Pancreas (tissue), 10 donors: ENCODE measurements at places on chromosomes 11 and 22. TPM values are rescaled to one million over a fixed set of nuclear protein-coding genes. Genes with fewer than 3 reads are reported as not detected.

DNA sequence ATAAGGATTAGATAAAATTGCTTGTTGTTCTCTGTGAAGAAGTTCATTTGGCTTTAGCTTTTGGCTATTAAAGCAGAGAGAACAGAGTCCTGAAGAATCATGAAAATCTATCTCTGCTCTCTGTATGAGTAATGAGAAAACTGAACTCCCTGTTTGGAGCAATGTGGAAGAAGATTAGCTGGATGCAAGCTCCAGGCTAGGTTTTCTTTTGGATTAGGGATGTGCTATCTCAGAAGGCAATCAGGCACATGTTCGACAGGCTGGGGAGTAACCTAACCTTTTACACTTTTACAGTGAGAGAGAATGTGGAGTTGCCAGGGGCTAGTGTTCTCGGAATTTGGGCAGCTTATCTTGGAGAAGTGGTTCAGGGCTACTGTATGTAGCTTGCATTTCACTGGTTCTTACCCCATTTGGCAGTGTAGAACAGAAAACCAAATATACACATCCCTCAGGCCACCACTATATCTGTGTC lies 8.5 kb upstream of the SLN start:
- H3K27me3 ChIP-seq, result no peaks in the 10 kb centered on the region
- DNase-seq, result no peak
- H3K36me3 ChIP-seq, result no peaks in the 10 kb centered on the region
- H3K4me3 ChIP-seq, result no peak overlapping the region
- no peaks in the 10 kb centered on the region for H3K4me1 ChIP-seq

DNA sequence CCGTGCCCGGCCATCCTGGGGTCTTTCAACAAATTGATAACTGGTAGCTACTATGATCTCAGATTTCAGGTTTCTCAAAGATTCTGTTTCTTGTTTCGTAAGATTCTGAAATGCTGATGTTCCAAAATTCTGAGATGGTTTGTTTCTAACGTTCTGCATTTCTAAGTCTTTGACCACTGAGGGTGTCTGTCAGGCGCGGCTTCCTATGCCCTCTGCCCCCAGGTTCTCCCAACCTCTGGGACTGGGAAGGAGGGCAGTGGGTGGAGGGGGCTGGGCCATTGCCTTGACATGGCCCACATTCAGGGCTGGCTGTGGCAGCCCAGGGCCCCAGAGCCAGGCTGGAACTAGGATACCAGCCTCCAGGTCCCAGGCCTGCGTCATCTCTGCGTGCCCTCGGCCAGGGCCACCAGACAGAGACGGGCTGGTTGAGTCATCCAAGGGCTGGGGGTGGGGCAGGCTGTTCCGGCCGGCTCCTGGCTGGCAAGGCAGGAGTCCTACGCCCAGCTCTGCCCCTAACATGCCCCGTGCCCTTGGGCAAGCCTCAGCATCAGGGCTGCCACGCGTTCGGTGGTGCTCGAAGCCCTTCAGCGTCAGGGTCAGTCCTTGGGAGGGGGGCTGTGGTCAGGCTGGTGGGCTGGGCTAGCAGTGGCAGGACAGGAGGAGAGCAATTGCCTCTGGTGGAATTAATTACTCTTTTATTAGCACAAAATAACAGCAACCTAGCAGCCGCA lies 5.2 kb downstream of the TMEM134 start:
- no peaks in the 10 kb centered on the region for H3K27me3 ChIP-seq
- peaks cover 6% of the 10 kb centered on the region for H3K4me1 ChIP-seq

DNA sequence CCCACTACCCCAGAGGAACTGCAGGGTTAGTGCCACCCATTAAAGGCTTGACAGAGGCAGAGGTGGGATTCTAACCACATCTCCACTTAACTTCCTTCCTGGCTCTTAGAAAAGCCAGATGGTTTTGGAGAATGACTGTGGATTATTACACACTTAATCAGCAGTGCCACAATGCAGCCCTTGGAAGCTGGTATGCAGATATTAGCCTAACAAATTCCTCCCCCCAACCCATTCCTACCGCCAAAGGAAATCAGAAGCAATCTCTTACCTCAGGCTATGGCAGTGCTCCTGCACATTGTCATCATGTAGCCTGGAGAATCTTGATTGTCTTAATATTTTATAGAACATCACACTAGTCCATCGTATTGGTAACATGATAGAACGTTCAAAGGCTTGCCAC lies 23.2 kb upstream of the NRGN start:
- no peak overlapping the region for H3K27ac ChIP-seq
- H3K36me3 ChIP-seq, result no peaks in the 10 kb centered on the region
- no peaks in the 10 kb centered on the region for H3K27me3 ChIP-seq

DNA sequence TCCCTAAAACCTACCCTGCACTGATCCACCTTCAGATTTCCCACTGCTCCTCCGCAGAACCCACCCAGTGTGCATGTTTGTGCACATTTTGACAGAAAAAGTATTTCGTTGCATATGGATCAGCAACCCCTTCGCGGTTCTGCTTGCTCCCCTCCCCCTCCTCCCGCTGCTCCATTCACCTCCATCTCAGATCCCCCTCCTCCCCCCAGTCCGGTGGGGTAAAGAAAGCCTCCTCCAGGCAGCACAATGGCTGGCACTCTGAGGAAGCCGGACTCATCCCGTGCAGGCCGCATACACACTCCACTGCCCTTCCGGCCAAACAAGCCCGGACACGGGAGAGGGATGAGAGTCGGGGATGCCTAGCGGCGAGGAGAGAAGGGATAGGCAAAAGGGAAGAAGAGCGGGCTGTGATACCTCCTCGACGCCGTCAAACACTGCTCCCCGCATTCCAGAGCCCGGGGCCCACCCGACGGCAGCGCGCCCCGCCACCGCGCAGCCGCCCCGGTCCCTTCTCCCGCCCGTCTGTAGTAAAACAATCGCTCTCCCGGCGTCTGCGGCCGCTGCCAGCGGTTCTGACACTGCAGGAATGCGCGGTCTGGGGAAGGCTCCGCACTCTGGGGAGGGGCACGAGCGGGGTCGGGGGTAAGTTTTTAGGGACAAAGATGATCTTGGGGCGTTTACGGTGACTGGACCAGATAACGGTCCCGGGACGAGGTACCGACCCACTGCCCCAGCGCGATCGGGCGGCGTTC lies 915 bp downstream of the FEZ1 start:
- H3K4me3 ChIP-seq, result peak overlapping the region; percentile 15
- H3K27ac ChIP-seq, result no peak overlapping the region
- no peaks in the 10 kb centered on the region for H3K36me3 ChIP-seq
- DNase-seq, result no peak

GRCh38 chr11:122159173-122159721 lies 43.2 kb upstream of the BLID start:
- no peaks in the 10 kb centered on the region for H3K36me3 ChIP-seq
- H3K27me3 ChIP-seq, result no peaks in the 10 kb centered on the region
- no peaks in the 10 kb centered on the region for H3K4me1 ChIP-seq
- DNase-seq, result no peak
- H3K4me3 ChIP-seq, result no peak overlapping the region
- H3K27ac ChIP-seq, result no peak overlapping the region

DNA sequence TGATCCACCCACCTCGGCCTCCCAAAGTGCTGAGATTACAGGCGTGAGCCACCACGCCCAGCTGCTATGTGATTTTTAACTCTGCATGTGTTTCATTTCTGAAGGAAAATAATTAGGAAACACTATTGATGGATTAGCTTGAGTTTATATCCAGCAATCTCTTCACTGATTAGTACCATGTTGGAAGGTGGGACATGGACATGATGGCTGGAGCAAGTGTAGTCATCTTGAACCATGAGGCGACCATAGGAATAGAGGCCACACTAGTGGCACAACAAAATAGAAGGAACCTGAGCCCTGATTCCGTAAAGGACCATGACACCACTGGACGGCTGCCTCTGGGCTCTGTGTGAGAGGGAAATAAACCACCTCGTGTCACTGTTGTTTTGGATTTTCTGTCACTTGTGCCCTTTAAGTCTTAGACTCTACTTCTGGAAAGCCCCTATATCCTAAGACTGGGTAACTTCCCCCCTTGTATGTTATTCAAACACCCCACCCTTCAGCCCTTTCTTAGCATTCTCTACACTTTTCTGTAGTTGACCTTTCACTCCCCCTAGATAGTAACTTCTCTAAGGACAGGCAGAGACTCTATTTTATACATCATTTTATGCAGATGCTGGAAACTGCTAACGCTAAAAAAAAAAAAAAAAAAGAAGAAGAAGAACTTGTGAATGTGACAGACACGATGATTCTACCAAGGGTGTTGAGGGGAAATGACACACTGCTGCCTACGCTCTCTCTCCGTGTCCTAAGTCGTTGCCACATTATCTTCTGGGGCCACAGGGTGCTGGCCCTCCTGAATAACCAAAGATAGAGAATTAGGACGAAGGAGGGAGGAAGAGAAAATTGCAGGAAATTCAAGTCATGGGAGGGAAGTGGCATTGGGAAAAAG lies 2.7 kb upstream of the VPS37C start:
- H3K4me1 ChIP-seq, result peaks cover 31% of the 10 kb centered on the region
- H3K4me3 ChIP-seq, result no peak overlapping the region
- DNase-seq, result no peak
- H3K27me3 ChIP-seq, result no peaks in the 10 kb centered on the region

DNA sequence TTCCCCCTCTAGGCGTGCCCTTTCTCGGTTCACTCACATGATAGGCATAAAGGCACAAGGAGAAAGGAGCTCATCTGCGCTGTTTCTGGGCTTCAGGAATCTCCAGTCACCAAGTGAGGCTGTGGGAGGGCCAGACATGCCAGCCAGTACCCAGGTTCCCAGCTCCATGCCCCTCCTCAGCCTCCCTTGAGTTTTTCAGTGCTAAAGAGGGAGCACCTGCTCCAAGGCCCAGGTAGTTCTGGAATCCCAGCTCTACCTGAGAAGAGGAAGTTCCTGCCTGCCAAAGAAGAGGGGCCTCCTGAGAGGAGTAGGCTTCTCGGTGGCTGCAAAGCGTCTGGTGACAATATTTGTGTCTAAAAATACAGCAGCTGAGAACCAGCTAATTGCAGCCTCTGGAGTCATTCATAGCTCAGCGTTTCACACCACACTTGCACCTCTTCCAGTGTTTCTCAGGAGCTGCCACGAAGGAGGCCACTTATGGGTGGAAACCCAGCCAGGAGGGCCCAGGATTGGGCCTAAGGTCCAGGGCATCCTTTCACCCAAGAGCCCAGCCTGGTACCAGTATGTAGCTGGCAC lies 197.4 kb downstream of the TRIM29 start:
- H3K27ac ChIP-seq, result no peak overlapping the region
- H3K4me3 ChIP-seq, result no peak overlapping the region

DNA sequence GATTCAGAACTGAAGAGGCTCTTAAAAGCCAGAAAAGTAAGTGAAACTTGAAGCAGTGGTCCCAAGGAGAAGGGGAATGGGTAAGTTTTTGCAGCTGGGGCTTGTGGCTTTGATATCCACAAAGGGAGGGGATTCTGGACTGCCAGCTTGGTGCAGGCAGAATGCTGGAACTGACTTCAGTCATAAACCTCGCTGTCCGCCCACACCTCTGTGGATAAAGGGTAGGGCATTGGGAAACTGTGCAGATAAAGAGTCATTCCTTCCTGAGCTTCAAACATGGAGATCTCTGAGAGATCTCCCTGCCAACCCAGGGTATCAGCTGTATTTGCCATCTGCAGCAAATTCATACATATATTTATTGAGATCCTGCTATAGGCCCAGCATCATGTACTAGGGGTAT lies 124.3 kb upstream of the OR9Q1 start:
- DNase-seq, result no peak
- H3K4me3 ChIP-seq, result no peak overlapping the region
- H3K36me3 ChIP-seq, result no peaks in the 10 kb centered on the region
- no peaks in the 10 kb centered on the region for H3K27me3 ChIP-seq

DNA sequence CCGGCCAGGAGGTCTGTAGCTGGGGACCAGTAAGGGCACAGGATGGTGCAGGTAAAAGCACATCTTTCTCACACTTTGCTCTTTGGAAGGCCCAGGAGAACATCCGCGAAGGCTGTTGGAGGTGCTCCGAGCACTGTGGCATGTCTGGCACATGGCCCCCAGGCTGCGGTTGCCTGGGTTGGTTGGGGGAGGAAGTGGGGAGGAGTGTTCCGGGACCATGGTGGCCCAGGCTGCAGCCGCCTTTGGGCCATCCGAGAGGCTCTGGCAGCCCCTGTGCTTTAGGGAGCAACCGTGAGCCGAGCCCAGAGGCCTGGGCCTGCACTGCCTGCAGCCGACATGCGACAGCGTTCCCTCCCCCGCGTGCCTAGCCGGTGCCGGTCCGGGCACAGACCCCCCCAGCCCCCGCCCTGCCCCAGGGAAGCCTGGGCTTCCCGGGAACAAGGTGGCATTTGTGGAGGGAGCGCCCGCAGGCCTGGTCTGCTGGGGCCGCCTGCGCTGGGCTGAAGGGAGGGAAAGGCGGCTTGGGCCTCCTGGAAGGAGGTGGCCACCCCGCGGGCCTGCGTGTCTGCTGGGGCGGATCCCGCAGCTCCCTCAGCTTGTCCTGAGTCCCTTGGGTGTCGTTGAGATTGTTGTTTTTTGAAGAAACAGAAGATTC lies 57.9 kb downstream of the GRAMD4 start:
- DNase-seq, result no peak
- no peak overlapping the region for H3K4me3 ChIP-seq
- no peak overlapping the region for H3K27ac ChIP-seq

FAM111A gene
- total RNA-seq, result 6.6 TPM

BDNF gene
- total RNA-seq, result 0.06 TPM

PGA5 gene
- total RNA-seq, result 0.31 TPM

HIRA gene
- total RNA-seq, result 9.6 TPM

C1QTNF5 gene
- 9.6 TPM for total RNA-seq

LDHAL6A gene
- total RNA-seq, result not detected

KRTAP5-8 gene
- total RNA-seq, result not detected
